ENCODE measurements at places on chromosomes 6 and 20. TPM values are rescaled to one million over a fixed set of nuclear protein-coding genes. Genes with fewer than 3 reads are reported as not detected.
A peak's percentile ranks its signal among the peaks of the same experiment; 100 is the strongest.

MAN1A1 gene
- total RNA-seq, result 6.9 TPM

HTR1E gene
- 0.09 TPM for total RNA-seq

OR2B6 gene
- not detected for total RNA-seq

DEFB110 gene
- total RNA-seq, result not detected

CLIC1 gene
- 244 TPM for total RNA-seq

- DNase-seq, result no peak
- no peak overlapping the region for H3K4me3 ChIP-seq
- H3K36me3 ChIP-seq, result no peaks in the 10 kb centered on the region
- no peaks in the 10 kb centered on the region for H3K27me3 ChIP-seq
These were observed 41.2 kb downstream of the HIVEP2 start for GRCh38 chr6:142903812-142904211.

DNA sequence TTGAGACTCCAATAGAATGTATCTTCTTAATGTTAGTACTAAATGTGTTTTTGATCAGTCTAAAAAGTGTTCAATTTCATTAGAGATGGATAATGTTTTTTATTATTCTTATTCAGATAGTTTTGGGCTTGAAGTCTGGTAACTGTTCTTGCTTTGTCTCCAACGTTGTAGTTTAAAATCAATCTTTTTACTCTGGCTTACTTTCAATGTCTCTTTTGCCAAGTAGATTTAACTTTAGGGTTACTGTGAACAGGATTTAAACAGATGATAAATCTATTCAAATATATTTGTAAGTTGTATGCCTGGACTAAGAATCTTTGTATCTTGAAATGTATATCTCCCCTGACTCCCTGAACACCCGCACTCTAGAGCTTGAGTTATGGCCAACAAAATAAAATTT, 51.1 kb downstream of the SGK1 start:
- no peaks in the 10 kb centered on the region for H3K27me3 ChIP-seq
- no peaks in the 10 kb centered on the region for H3K36me3 ChIP-seq
- no peak overlapping the region for H3K27ac ChIP-seq
- no peak for DNase-seq
- H3K4me1 ChIP-seq, result peaks cover 18% of the 10 kb centered on the region

GRCh38 chr6:151288712-151289398, 49.1 kb downstream of the AKAP12 start:
- no peak overlapping the region for H3K4me3 ChIP-seq
- no peaks in the 10 kb centered on the region for H3K27me3 ChIP-seq
- H3K27ac ChIP-seq, result no peak overlapping the region
- H3K4me1 ChIP-seq, result peaks cover 46% of the 10 kb centered on the region
- no peak for DNase-seq
- no peaks in the 10 kb centered on the region for H3K36me3 ChIP-seq

- DNase-seq, result no peak
- H3K36me3 ChIP-seq, result no peaks in the 10 kb centered on the region
- no peak overlapping the region for H3K4me3 ChIP-seq
- H3K27ac ChIP-seq, result no peak overlapping the region
- H3K27me3 ChIP-seq, result no peaks in the 10 kb centered on the region
These were observed 14.2 kb upstream of the SLCO4A1 start for GRCh38 chr20:62627901-62628612.

DNA sequence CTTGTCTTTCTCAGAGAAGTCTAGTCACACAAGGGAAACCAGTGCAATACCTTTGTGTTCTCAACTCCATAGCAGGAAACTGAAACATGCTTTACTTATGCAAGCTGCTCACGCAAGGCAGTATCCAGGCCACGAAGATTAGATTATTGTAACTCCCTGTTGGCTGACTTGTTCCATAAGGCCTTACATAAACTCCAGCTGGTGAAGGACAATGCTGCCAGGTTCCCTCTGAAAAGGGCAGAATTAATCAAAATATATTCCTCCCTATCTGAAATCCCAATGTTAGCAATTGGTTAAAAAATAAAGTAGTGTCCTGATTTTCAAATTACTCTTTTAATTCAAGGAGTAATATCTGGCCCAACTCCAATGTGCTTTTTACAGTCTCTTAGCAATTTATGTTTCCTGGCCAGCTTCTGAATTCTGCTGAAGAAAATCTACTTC, 966.6 kb downstream of the HACE1 start:
- no peaks in the 10 kb centered on the region for H3K36me3 ChIP-seq
- no peak overlapping the region for H3K4me3 ChIP-seq
- DNase-seq, result no peak
- no peak overlapping the region for H3K27ac ChIP-seq
- H3K4me1 ChIP-seq, result no peaks in the 10 kb centered on the region

GRCh38 chr6:112113918-112114317, 26.5 kb downstream of the FAM229B start:
- H3K4me1 ChIP-seq, result peaks cover 3% of the 10 kb centered on the region
- no peaks in the 10 kb centered on the region for H3K27me3 ChIP-seq
- no peaks in the 10 kb centered on the region for H3K36me3 ChIP-seq
- no peak for DNase-seq
- no peak overlapping the region for H3K4me3 ChIP-seq
- no peak overlapping the region for H3K27ac ChIP-seq

DNA sequence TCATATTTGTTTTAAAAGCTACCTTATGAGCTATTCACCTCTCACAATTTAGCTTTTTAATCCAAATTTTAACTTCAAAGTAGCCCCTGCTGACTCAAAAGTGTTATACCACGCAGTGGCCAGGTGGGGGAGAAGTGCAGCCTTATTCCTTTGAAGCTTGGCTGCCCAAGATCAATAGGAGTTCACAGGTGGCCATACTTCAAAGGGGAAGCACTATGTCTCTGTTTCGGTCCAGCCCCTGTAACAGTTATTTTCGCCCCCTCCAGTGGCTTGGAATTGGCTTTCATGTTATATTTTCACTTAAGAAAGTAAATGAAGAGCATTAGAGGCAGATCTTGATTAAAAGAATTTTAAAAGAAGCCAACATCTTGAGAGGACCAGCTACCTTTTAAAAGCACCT, 608.4 kb downstream of the EPHA7 start:
- H3K4me3 ChIP-seq, result no peak overlapping the region
- no peaks in the 10 kb centered on the region for H3K36me3 ChIP-seq
- DNase-seq, result peak; percentile 69
- H3K27ac ChIP-seq, result no peak overlapping the region
- H3K27me3 ChIP-seq, result no peaks in the 10 kb centered on the region

DNA sequence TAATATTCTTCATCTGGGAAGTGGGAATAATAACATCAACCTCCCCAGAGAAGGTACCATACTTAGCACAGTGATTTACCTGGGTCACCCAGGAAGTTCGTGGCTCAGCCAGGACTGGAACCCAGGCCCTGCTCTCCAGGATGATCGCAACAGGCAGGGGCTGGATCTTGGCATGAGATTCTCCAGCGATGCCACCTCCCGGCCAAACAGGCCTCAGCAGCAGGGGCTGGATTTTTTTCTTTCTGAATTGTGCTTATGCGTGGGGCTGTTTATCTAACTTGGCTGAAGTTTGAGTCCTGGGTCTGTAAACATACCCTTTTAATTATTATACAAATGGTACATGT, 129.5 kb upstream of the PTPN1 start:
- no peak overlapping the region for H3K27ac ChIP-seq
- H3K4me3 ChIP-seq, result no peak overlapping the region
- no peaks in the 10 kb centered on the region for H3K27me3 ChIP-seq
- peaks cover 2% of the 10 kb centered on the region for H3K4me1 ChIP-seq

- H3K4me1 ChIP-seq, result peaks cover 10% of the 10 kb centered on the region
- no peak overlapping the region for H3K27ac ChIP-seq
- H3K36me3 ChIP-seq, result peaks cover 15% of the 10 kb centered on the region
- no peak for DNase-seq
- H3K27me3 ChIP-seq, result no peaks in the 10 kb centered on the region
These were observed 24.4 kb downstream of the STAU1 start for GRCh38 chr20:49163696-49164095.
